ENCODE measurements at places on chromosomes 2 and 18. TPM values are rescaled to one million over a fixed set of nuclear protein-coding genes. Genes with fewer than 3 reads are reported as not detected.

- peak; percentile 39 for DNase-seq
These were observed 21.3 kb upstream of the ACKR3 start for GRCh38 chr2:236548179-236548921.

GRCh38 chr2:241892299-241893137 is 23.0 kb downstream of the RTP5 start:
- DNase-seq = no peak

- no peak for DNase-seq
These were observed 326.7 kb downstream of the AGAP1 start for GRCh38 chr2:235820571-235820970.

GRCh38 chr2:120488531-120488930 is 142.6 kb downstream of the INHBB start:
- DNase-seq = no peak

- no peak for DNase-seq
These were observed 616.9 kb upstream of the SLC8A1 start for GRCh38 chr2:41068740-41069139.

DNA sequence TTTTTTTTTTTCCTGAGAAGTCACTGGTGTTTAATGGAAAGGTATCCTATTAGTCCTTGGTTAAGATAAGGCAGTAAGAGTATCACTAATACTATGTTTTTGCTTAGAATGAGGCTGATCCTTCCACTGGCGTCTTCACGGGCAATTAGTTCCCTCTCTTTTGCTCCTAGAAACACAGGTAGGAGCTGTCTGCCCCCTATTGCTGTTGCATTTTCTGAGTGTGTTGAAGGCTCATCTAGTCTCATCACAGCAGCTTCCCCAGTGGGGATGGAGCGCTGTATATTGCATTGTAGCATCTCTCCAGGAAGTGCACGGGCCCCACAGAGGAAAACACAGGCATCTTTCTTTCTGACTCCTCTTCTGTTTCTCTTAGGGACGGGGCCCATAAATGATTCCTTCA is 145.0 kb downstream of the NAPG start:
- no peak for DNase-seq

- no peak for DNase-seq
These were observed 89.7 kb downstream of the EIPR1 start for GRCh38 chr2:3287896-3288295.

DNA sequence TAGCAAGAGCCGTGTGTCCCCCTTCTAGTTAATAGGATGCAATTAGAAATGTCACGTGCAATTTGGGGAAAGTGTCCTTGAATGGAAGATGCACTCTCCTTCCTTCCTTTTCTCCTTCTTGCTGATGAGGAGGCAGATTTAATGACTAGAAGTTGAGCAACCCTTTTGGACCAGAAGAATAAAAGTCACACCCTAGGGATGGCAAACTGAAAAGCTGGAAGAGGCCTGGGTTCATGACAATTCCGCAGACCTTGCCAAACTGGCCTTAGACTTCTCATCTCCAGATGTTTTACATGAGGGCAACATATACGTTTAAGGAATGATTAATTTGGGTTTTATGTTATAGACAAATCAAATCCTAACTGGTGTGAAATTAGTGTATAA is 38.6 kb upstream of the NCOA1 start:
- DNase-seq = no peak

DNA sequence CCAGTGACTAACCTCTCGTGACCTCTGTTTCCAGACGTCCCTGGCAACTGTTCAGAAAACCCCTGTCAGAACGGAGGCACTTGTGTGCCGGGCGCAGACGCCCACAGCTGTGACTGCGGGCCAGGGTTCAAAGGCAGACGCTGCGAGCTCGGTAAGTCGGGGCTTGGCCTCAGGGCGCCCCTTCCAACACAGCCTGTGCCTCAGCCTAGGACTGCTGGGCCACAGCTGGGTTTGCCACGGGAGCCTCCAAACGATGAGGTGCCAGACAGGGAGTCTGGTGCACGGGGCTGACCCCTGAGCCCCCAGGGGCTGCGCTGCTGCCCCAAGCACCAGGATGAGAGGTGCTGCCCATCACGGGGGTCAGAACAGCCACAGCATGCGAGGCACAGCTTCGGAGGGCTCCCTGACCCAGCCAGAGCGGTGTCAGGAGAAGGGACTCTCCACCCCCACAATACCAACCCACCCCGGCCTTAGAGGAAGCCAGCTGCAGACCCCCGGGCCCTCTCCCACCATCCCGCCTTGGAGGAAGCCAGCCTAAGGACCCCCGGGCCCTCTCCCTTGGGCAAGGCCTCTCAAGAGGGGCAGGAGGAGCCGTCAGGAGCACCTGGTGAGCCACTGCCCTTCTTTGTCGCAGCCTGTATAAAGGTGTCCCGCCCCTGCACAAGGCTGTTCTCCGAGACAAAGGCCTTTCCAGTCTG is 20.3 kb downstream of the MTERF4 start:
- DNase-seq = no peak

DNA sequence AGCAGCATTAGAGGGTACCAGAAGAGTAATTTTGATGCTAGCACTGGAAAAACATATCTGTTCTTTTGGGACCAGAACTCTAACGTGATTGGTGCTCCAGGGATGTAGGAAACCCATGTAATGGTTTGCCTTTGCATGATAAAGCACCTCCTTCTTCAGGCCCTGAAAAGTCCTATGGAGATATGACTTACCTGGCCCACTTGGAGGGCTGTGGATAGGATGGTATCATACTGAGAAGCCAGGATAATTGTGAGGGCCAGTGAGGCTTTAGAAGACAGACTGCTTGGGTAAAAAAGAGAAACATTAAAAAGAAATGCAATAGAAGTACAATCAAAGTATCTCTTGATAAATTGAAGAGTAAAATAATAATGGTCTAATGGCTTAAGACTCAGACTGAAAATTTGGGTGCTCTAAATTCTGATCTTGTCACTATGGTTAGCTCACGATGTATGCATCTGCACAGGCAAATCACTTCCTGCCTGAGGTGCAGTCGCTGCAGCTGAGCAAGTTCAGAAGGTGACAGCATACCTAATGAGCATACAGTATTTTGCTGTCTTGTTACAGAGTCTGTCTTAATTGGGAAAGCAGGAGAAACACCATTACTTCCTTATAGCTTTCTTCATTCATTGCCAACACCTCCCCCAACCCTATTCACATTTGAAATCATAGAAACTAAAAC is 371.5 kb downstream of the NUP35 start:
- no peak for DNase-seq

- DNase-seq = no peak
These were observed 167.0 kb upstream of the HAAO start for GRCh38 chr2:42959234-42960001.

TRABD2A gene
- 6.3 TPM for total RNA-seq

OSBPL1A gene
- 32.5 TPM for total RNA-seq

MC5R gene
- not detected for total RNA-seq

CCDC68 gene
- not detected for total RNA-seq

HK2 gene
- total RNA-seq = 9.4 TPM

MAP3K20 gene
- total RNA-seq = 3.0 TPM

C2orf15 gene
- total RNA-seq = 2.6 TPM
